Heart left ventricle (tissue), 16 donors: ENCODE measurements at places on chromosomes 4 and X. TPM values are rescaled to one million over a fixed set of nuclear protein-coding genes. Genes with fewer than 3 reads are reported as not detected.

- DNase-seq, result no peak
Observed at GRCh38 chr4:27005501-27005900, 144.9 kb downstream of the STIM2 start.

GRCh38 chr4:48153791-48154550, 19.9 kb upstream of the TXK start:
- DNase-seq, result no peak

GRCh38 chrX:153408871-153409351, 2.4 kb upstream of the ZFP92 start:
- DNase-seq, result peak; percentile 17

GRCh38 chr4:24736066-24736465, 59.3 kb upstream of the SOD3 start:
- DNase-seq, result no peak

GRCh38 chr4:15374656-15375055, 53.2 kb upstream of the C1QTNF7 start:
- no peak for DNase-seq

DNA sequence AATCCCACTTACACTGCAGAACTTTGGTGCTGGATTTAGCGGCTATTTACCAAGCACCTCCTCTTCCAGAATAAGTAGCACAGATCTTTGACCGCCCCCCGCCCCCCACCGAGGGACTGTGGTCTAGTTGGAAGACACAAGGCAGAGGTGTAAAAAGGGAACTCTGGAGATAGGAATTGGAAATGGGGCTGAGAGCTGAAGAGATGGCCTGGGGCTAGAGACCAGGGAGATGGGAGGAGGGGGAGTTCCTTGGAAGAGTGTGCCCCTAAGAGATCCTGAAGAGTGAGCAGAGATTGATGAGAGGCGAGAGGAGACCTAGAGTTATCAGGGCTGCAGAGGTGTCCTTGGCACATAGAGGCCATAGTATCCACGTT, 55.3 kb downstream of the TBL1X start:
- no peak for DNase-seq

DNA sequence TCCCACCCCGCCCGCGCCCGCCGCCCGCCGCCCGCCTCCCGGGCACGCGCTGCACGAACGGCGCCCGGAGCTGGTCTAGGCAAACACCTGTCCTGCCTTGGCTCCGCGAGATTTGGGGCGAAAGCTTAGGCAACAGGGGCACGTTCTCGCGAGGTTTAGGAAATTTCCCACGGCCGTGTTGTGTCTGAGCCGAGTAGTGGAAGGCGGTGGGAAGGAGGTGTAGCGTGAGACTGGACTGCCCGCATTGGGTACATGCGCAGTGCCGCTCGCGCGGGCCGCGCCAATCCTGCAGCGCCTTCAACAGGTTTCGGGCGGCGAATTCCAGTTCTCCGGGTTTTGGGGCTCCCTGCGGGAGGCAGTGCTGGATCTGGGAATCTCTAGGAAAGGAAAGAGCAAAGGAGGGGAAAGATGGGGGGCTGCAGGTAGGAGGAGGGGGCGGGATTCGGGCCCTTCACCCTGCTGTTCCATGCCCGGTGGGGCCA, 1.3 kb upstream of the RBPJ start:
- peak; percentile 97 for DNase-seq

DNA sequence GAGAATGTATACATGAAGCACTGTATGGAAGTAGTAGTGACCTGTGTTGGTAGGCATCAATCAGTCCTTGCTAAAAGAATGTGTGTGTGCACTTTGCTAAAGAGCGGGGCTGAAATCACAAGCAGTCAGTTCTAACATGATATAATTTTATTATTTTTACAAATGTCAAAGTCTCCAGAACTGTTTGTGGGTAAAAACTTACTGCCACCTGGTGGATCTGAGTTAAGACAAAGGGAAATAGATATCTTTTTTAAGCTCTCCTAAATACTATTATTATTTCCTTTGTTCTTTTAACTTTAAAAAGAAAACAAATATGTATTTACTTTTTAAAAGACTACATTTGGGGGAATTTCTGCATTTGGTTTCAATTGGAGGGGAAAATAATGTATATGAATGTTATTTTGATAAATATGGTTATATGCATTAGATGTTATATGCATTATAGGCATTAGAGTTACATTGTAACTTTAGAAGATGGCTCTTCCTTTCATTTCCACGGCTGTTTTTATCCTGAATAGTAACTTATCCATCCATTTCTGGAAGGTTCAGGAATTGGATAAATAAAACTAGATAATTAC, 7.8 kb upstream of the CLOCK start:
- DNase-seq, result no peak

DNA sequence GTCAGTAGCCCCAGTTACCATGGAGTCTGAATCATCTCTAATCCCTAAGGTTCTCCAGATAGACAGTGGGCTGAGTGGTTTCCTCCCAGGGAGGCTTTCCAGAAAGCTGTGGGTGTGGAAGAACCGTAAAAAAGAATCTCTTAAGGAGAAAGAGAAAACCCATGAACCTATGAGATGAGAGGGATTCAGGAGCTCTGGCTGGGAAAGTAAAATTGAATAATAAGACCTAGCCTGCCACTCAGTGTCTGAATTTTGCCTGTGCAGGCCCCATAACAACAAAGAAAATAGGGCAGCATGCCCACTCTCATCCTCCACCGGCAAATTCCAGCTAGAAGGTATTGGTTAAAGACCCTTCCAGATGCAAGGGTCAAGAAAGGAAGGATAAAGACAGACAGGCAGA, 16.9 kb downstream of the AWAT2 start:
- no peak for DNase-seq

GRCh38 chr4:152973629-152974467, 37.7 kb downstream of the FHDC1 start:
- no peak for DNase-seq

- DNase-seq, result no peak
Observed at GRCh38 chrX:9558615-9559014, 93.8 kb downstream of the TBL1X start.

- DNase-seq, result no peak
Observed at GRCh38 chrX:101478366-101478765, 6.9 kb upstream of the ARMCX4 start.

GRCh38 chrX:44873415-44874276, 658 bp downstream of the KDM6A start:
- peak; percentile 73 for DNase-seq

GRCh38 chr4:17613761-17614415, 553 bp upstream of the MED28 start:
- DNase-seq, result peak; percentile 32

DNA sequence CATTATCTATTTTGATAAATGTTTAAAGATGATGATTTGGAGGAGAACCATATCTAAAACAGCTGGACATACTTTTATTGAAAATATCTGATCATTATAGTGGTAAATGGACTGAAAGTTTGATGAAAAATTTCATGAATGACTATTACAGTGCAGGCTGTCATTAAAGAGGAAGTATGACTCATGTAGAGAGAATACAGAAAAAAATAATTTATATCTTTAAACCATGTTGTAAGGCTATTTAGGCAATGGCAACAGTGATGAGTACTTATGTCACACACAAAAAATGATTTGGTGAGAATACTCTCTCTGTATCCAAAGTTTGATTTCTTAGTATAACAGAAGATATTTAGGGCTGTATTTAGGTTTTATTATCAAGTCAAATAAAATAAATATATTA, 3.9 kb upstream of the GLRB start:
- no peak for DNase-seq

DNA sequence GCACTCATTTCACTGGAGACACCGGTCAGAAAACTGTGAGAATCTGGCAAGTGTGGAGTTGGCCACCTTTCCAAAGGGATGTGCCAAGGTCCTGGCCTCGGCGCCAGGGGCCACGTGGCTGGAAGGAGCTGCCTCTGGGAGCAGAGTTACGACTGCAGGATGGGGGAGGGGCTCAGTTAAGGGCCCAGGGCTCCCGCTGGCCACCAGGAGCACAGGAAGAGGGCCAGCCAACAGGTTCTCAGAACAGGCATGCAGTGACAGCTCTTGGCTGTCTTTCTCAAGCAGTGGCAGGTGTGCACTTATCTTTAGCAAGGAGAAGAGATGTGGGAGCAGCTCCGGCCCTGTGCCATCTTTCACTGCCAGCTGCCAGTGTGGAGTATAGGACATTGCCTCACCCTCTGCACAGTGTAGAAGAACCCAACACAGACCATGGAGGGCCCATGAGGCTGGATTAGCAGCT, 115.9 kb upstream of the RBPJ start:
- peak; percentile 60 for DNase-seq

- DNase-seq, result no peak
Observed at GRCh38 chrX:97494756-97495372, 611.2 kb downstream of the RPA4 start.

DNA sequence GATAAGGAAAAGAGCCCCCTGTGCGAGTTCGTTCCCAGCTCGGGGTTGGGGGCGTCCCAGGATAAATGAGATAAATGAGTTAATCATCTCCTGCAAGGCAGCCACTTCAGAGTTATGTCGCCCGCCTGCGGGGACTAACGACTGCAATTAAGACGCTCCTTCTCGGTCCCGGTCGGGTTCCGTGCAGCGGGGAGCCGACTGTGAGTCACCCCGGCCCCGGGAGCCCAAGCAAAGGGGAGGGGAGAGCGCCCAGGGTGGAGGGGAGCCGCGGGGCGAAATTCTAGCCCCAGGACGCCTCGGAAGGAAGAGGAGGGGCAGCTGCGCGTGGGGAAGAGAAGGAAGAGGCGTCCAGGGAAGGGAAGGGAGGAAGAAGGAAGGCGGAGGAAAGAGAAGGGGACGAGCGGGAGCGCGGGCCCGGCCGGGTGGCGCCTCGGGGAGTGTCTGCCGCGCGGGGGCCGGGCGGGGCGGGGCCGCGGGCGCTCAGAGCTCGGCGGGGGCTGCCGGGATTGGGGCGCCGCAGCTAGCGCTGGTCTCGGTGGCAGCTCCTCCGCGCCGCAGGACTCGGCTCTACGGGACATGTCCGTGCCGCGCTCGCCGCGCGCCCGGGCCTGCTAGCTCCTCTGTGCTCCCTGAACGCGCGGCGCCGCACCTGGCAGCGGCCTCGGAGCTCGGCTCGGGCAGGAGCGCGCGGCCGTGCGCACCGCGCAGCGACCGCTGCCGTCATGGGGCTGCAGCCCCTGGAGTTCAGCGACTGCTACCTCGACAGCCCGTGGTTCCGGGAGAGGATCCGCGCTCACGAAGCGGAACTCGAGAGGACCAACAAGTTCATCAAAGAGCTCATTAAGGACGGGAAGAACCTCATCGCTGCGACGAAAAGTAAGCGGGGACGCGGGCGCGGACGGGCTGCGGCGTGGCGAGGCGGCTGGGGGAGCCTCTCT, at the start of gene ARHGAP10:
Gene ARHGAP10, plus strand, starts transcription at position 509 of the 938 bp plus-strand sequence. Its CDS starts 214 bp downstream, at position 723.
- DNase-seq, result peak; percentile 84

- DNase-seq, result no peak
Observed at GRCh38 chrX:135275973-135276372, 24.1 kb downstream of the ETDA start.

DNA sequence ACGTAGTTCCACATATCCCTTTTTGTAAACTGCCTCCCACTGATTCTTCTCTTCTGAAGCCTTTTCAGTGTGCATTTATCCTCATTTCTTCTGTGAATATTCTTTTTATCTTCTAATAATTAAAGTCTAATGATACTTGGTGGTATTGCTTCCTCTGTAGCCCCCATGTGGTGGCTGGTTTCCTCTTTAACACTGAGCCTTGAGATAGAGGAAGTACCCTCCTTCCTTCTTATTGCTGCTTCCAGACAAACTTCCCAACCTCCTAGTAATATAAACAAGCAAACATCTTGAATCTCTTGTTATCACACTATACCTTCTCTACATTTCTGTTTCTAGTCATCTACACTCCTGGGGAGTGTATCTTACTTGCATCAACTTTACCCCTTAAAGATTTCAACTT, 310.5 kb upstream of the GIMD1 start:
- no peak for DNase-seq

KLHL13 gene
- total RNA-seq, result 5.9 TPM

POF1B gene
- total RNA-seq, result 3.1 TPM

SLITRK4 gene
- 3.1 TPM for total RNA-seq

NMU gene
- total RNA-seq, result not detected

MTMR8 gene
- not detected for total RNA-seq

CYTL1 gene
- not detected for total RNA-seq

HCFC1 gene
- total RNA-seq, result 33.7 TPM

DCAF12L2 gene
- total RNA-seq, result not detected

GYPE gene
- 0.18 TPM for total RNA-seq

CFI gene
- total RNA-seq, result 9.0 TPM

P2RY4 gene
- not detected for total RNA-seq

CTSO gene
- 7.0 TPM for total RNA-seq

C1GALT1C1 gene
- total RNA-seq, result 20.6 TPM

NWD2 gene
- total RNA-seq, result 0.16 TPM

SLC6A8 gene
- 203 TPM for total RNA-seq

MAGEC1 gene
- total RNA-seq, result not detected

ABLIM2 gene
- 24.3 TPM for total RNA-seq

BEX1 gene
- total RNA-seq, result 2.4 TPM

TAPT1 gene
- total RNA-seq, result 15.8 TPM
